ENCODE measurements at places on chromosomes 5 and 9. TPM values are rescaled to one million over a fixed set of nuclear protein-coding genes. Genes with fewer than 3 reads are reported as not detected.
A peak's percentile ranks its signal among the peaks of the same experiment; 100 is the strongest.

- no peak overlapping the region for H3K4me3 ChIP-seq
- no peak overlapping the region for H3K27ac ChIP-seq
- H3K27me3 ChIP-seq, result peaks cover 38% of the 10 kb centered on the region
Measured at GRCh38 chr9:74736646-74737045, 151.1 kb downstream of the TRPM6 start.

DNA sequence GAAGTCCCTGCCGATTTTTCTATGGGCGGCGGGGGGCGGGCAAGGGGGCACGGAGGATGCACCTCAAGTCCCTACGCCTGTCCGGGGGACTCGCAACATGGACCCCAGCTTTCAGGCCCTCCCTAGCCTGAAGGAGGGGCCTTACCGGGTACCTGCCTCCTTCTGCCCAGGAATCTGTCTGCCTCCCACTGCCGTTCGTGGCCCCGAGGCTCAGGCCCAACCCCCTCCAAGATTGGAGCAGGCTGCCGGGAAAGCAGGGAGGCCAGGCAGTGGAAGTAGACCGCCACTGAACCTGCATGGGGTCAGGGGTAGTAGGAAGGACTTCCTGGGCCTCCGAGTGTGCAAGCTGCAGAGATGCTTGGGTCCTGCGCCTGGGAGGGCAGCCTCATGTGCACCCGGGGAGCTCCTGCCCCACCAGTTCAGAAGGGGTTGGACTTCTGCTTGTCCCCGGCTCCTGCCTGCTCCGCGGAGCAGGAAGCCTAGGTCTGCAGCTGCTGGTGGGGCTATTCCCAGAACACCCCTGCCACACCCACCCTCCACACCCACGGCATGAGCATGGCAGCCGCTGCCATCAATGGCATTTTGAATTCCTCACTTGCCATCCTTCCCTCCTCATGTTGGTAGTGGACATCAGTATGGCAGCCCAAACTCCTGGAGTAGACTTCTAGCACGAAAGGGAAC lies 1312.7 kb upstream of the ACO1 start:
- H3K27me3 ChIP-seq, result peaks cover 43% of the 10 kb centered on the region
- H3K4me1 ChIP-seq, result no peaks in the 10 kb centered on the region
- H3K36me3 ChIP-seq, result no peaks in the 10 kb centered on the region
- DNase-seq, result no peak
- no peak overlapping the region for H3K27ac ChIP-seq

DNA sequence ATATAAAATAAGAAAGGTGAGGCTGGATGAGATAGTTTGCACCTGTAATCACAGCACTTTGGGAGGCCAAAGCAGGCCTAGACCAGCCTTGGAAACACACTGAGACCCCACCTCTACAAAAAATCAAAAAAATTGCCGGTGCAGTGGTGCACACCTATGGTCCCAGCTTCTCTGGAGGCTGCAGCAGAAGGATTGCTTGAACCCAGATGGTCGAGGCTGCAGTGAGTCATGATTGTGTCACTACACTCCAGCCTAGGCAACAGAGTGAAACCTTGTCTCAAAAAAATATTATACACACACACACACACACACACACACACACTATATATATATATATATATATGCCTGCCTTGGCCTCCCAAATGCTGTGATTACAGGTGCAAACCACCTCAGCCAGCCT lies 1.3 kb downstream of the SLC35D2 start:
- no peaks in the 10 kb centered on the region for H3K27me3 ChIP-seq
- no peak overlapping the region for H3K27ac ChIP-seq
- H3K4me1 ChIP-seq, result peaks cover 29% of the 10 kb centered on the region
- peaks cover 11% of the 10 kb centered on the region for H3K36me3 ChIP-seq
- H3K4me3 ChIP-seq, result no peak overlapping the region
- peak; percentile 49 for DNase-seq

- H3K27me3 ChIP-seq, result no peaks in the 10 kb centered on the region
- H3K4me3 ChIP-seq, result no peak overlapping the region
- no peak overlapping the region for H3K27ac ChIP-seq
- DNase-seq, result peak; percentile 47
- no peaks in the 10 kb centered on the region for H3K36me3 ChIP-seq
Measured at GRCh38 chr5:52961274-52961681, 27.9 kb upstream of the ITGA2 start.

- no peaks in the 10 kb centered on the region for H3K27me3 ChIP-seq
- H3K36me3 ChIP-seq, result no peaks in the 10 kb centered on the region
- H3K4me3 ChIP-seq, result no peak overlapping the region
- H3K4me1 ChIP-seq, result peaks cover 33% of the 10 kb centered on the region
- no peak overlapping the region for H3K27ac ChIP-seq
- DNase-seq, result no peak
Measured at GRCh38 chr9:90939351-90939750, 137.7 kb downstream of the SYK start.

DNA sequence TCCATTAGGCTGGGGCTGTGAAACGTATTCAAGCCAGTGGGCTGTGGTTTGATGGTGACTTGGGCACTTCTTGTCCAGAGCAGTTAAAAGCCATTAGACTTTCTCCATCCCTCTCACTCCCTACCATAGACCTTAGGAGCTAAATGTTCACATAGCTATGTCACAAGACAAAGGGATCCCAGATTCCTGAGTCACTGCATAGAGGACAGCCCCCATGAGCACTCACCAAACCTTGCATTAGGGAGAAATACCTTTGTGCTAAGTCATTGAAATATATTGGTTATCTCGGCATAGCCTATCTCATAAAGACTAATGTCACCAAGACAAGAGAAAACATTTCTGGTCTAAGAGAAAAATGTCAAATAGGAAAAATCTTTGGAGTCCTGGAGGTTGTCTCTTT lies 104.3 kb downstream of the TRPM6 start:
- no peaks in the 10 kb centered on the region for H3K4me1 ChIP-seq
- no peaks in the 10 kb centered on the region for H3K27me3 ChIP-seq
- H3K36me3 ChIP-seq, result no peaks in the 10 kb centered on the region
- DNase-seq, result peak; percentile 31

GRCh38 chr5:156974328-156974727 lies 11.3 kb upstream of the TIMD4 start:
- peaks cover 25% of the 10 kb centered on the region for H3K4me1 ChIP-seq
- H3K27ac ChIP-seq, result no peak overlapping the region
- H3K4me3 ChIP-seq, result no peak overlapping the region
- peaks cover 42% of the 10 kb centered on the region for H3K27me3 ChIP-seq
- H3K36me3 ChIP-seq, result no peaks in the 10 kb centered on the region

DNA sequence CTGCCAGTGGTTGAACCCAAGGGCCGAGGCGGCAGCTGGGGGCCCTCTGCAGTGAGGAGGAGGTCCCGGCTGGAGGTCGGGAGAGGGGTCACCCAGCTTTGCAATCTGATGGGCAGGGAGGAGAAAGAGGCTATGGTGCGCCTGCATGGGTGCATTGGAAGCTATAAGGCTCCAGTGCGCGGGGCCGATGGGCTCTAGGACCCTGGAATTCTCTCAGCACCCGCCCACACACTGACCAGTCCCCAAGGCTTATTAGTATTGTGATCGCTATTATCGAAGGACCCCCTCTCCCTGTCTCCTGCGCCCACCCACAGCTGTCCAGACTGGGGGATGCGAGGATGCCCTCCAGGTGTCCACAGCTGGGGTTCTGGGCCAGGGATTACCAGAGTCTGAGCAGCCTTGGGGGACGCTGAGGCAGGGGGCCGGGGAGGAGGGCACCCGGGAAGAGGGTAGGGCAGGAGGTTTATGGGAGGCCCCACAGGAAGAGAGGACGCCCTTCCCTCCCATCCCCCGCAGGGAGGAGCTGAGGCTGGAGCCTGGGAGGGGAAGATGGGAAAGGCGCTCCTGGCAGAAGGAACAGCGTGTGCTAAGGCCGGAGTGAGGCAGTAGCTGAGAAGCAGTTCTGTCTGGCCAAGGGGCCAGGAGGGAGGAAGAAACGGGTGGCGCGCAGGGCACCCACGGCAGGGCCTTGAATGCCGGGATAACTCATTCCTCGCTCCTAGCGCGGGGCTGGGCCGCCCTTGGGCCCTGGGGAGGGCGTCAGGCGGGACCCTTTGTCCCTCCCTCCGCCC lies 24.2 kb downstream of the C9orf50 start:
- H3K27ac ChIP-seq, result no peak overlapping the region
- H3K27me3 ChIP-seq, result no peaks in the 10 kb centered on the region
- H3K36me3 ChIP-seq, result no peaks in the 10 kb centered on the region
- H3K4me3 ChIP-seq, result no peak overlapping the region

DNA sequence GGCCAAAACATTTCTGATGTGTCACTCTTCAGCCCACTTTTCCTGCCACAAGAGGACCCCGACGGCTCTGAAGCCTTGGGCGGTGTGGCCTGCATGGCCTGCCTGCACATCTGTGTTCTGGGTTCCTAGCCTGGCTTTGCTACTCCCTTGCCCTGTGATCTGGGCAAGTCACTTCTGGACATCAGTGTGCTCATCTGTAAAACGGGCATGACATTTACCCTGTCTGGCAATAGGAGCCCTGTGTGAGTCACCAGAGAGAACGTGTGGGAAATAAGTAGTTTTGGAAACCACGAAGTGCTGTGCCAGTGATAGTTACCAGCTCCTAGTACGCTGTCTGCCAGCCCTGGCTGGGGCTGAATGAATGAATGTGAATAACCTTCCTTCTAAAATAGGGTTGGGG lies 90.8 kb downstream of the MACROH2A1 start:
- DNase-seq, result peak; percentile 67
- peaks cover 4% of the 10 kb centered on the region for H3K36me3 ChIP-seq
- H3K27me3 ChIP-seq, result no peaks in the 10 kb centered on the region

DNA sequence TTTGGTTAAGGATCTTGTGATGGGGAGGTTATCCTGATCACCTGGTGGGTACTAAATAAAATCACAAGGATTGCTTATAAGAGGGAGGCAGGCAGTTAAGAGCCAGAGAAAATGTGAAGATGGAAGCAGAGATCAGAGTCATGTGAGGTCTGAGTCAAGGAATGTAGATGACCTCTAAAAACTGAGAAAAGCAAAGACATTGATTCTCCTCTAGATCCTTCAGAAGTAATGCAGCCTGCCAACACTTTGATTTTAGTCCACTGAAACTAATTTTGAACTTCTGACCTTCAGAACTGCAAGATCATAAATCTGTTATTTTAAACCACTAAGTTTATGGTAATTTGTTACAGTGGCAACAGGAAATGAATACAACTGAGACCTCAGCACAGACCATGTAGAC lies 499.0 kb downstream of the GADD45G start:
- H3K27me3 ChIP-seq, result no peaks in the 10 kb centered on the region
- no peaks in the 10 kb centered on the region for H3K36me3 ChIP-seq
- H3K4me3 ChIP-seq, result no peak overlapping the region
- H3K4me1 ChIP-seq, result peaks cover 14% of the 10 kb centered on the region

GRCh38 chr9:7147121-7148090 lies 389.6 kb downstream of the KDM4C start:
- no peak for DNase-seq
- H3K36me3 ChIP-seq, result peaks cover 9% of the 10 kb centered on the region
- H3K4me3 ChIP-seq, result no peak overlapping the region
- peaks cover 8% of the 10 kb centered on the region for H3K4me1 ChIP-seq
- H3K27ac ChIP-seq, result no peak overlapping the region

DNA sequence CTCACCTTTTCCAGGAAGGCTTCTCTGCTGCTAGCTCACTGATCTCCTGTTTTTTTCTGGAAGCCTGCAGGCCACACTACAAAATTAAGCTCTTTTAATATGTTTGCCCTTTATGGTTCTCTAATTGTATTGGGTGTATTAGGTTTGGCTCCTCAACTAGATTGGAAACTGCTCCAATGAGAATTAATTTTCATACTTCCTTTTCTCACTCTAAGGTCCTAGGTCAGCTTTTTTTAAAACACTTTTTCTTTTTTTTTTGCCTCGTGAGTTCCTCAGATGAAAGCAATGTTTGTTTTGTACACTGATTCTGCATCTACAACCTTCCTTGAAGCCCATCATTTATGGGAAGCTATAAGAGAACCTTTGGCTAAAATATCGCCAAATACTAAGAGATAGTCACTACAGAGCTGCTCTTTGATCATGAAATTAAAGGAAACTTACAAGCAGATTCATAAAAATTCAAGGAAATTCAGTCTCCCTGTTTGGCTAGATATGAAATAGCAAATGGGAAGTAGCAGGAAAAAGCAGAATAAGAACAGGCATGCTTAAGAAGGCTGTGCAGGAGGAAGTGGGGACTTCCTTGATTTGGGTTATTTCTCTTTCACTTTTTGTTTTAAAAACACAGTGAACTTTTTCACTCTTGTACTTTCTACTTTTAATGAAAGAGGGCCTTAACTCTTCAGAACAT lies 55.2 kb upstream of the FYB1 start:
- no peak overlapping the region for H3K27ac ChIP-seq
- no peak for DNase-seq
- no peaks in the 10 kb centered on the region for H3K36me3 ChIP-seq
- H3K27me3 ChIP-seq, result no peaks in the 10 kb centered on the region
- H3K4me3 ChIP-seq, result no peak overlapping the region

DNA sequence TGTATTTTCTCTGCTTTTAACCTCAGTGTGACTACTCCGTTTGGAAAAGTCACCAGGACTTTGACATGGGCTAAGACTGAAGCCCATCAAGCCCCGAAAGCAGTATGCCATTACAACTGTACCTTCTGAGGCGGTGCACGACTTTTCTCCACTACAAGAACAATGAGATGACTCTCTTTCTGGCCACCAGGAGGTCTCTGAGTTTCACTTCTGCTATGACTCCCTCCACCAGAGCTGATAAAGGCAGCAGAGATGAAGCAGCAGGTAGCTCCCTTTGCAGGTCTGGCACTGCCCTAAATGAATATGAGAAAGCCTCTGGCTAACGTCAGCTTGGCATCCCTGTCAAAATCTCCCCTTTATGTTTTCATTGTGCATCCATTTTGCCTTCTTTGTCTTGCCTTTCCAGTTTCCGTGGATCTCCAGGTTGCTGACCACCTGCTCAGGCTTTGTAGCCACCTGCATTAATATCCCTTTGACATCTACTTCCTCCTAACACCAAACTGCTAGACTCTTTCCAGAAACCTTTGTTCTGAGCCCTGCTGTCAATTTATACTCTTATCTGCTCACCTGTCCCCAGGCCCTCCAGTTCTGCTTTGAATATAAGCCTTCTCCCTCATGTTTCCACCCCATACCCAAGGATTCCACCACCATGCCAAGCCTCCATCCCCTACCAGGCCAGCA lies 221.7 kb downstream of the ZNF608 start:
- H3K4me3 ChIP-seq, result no peak overlapping the region
- H3K27ac ChIP-seq, result no peak overlapping the region
- no peaks in the 10 kb centered on the region for H3K27me3 ChIP-seq

DNA sequence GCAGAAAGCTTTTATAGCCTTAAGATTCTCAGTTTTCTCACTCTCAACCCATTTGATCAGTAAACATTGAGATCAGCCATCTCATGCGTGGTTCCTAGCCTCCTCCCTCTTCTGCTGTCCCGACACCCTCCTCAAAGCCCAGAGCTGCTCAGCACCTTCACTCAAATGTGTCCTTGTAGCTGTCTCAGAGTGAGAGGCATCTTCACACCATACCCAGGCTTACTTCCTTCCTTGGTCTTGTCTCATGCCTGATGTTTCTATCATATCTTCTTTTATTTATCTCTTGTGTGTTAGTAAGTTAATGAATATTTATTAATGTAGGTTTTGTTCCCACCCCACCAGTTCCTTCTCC lies 72.4 kb upstream of the SNX2 start:
- H3K27me3 ChIP-seq, result no peaks in the 10 kb centered on the region
- H3K4me3 ChIP-seq, result no peak overlapping the region
- no peaks in the 10 kb centered on the region for H3K4me1 ChIP-seq
- no peak for DNase-seq
- no peak overlapping the region for H3K27ac ChIP-seq

CD74 gene
- total RNA-seq, result not detected

CAMK2A gene
- not detected for total RNA-seq

UNC13B gene
- total RNA-seq, result 20.6 TPM

SSBP2 gene
- 36.0 TPM for total RNA-seq

KLF9 gene
- 5.9 TPM for total RNA-seq

SEMA6A gene
- total RNA-seq, result 2.1 TPM

IFNA2 gene
- total RNA-seq, result not detected

EPB41L4A gene
- 12.4 TPM for total RNA-seq

RANBP3L gene
- not detected for total RNA-seq
